ENCODE measurements at places on chromosomes 11 and 22.

- H3K4me1 ChIP-seq = peaks cover 3% of the 10 kb centered on the region
- H3K36me3 ChIP-seq = no peaks in the 10 kb centered on the region
- no peak overlapping the region for H3K4me3 ChIP-seq
- H3K27ac ChIP-seq = no peak overlapping the region
- no peak for DNase-seq
- no peaks in the 10 kb centered on the region for H3K27me3 ChIP-seq
Measured at GRCh38 chr11:27018902-27019529, 21.6 kb upstream of the BBOX1 start.

DNA sequence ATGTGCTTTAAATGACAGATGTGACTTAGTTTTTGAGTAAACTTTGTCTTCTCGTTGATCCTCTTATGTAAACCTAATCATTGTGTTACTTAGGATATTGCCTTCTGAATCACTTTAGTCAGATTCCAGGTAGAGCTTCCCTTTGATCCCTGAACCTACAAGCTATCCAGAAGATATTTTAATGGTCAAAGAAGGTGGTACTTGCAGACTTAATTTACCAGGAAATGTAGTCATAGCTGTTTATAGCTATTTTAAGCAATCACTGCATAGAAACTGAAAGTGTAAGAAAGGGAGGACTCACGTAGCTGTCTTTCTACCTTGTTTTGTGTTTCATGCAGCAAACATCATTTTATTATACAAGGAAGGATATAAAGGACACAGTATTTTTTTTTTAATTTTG, 189.5 kb downstream of the DDX10 start:
- no peak overlapping the region for H3K4me3 ChIP-seq
- H3K4me1 ChIP-seq = peaks cover 11% of the 10 kb centered on the region
- H3K27me3 ChIP-seq = no peaks in the 10 kb centered on the region
- H3K27ac ChIP-seq = no peak overlapping the region
- no peak for DNase-seq

- no peaks in the 10 kb centered on the region for H3K27me3 ChIP-seq
- peak overlapping the region; percentile 98 for H3K27ac ChIP-seq
- peak overlapping the region; percentile 68 for H3K4me3 ChIP-seq
- H3K36me3 ChIP-seq = no peaks in the 10 kb centered on the region
- no peak for DNase-seq
Measured at GRCh38 chr11:128522943-128523518, 64.3 kb downstream of the ETS1 start.

GRCh38 chr22:21594865-21595452, 27.4 kb downstream of the UBE2L3 start:
- H3K36me3 ChIP-seq = peaks cover 15% of the 10 kb centered on the region
- no peak overlapping the region for H3K27ac ChIP-seq
- no peak overlapping the region for H3K4me3 ChIP-seq
- no peaks in the 10 kb centered on the region for H3K27me3 ChIP-seq
- H3K4me1 ChIP-seq = peaks cover 36% of the 10 kb centered on the region

DNA sequence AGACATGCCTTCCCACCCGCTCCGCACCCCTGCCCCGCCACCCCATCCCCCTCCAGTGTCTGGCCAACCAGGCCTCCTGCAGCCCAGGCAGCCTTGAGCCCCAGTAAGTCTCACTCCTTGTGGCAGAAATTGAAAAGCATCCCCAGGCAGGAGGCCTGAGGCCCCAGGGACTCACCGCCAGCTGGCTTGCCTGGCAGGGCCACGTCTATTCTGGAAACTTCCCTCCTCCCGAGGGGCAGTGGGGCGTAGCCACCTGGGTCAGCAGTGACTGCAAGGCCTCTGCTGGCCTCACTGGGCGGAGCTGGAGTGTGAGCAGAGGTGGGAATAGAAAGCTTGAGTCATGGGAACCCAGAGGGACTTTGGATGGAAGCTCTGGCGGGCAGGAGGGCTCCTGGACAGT, 26.3 kb downstream of the ANO1 start:
- no peak for DNase-seq
- H3K4me1 ChIP-seq = no peaks in the 10 kb centered on the region
- H3K27me3 ChIP-seq = no peaks in the 10 kb centered on the region
- no peak overlapping the region for H3K27ac ChIP-seq

GRCh38 chr11:6962141-6962540, 35.9 kb downstream of the ZNF215 start:
- no peaks in the 10 kb centered on the region for H3K36me3 ChIP-seq
- no peak overlapping the region for H3K4me3 ChIP-seq
- DNase-seq = no peak
- no peaks in the 10 kb centered on the region for H3K4me1 ChIP-seq

DNA sequence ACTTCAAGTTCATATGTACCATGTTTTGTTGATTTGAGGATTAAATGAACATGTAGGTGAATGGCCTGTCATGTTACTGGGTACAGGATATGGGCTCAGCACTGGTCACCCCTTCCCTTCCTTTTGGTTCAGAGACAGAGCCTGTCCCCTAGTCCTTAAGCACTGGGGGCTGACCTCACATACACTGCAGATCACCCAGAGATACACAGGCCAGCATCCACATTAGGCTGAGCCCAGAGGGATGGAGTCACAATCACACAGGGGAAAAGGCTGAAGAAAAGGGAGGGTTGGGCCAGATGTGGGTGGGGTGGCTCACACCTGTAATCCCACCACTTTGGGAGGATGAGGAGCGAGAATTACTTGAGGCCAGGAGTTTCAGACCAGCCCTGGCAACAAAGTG, 62.3 kb downstream of the IGLL5 start:
- DNase-seq = peak; percentile 87
- no peak overlapping the region for H3K4me3 ChIP-seq
- H3K4me1 ChIP-seq = no peaks in the 10 kb centered on the region
- no peaks in the 10 kb centered on the region for H3K36me3 ChIP-seq
- no peak overlapping the region for H3K27ac ChIP-seq
- no peaks in the 10 kb centered on the region for H3K27me3 ChIP-seq

DNA sequence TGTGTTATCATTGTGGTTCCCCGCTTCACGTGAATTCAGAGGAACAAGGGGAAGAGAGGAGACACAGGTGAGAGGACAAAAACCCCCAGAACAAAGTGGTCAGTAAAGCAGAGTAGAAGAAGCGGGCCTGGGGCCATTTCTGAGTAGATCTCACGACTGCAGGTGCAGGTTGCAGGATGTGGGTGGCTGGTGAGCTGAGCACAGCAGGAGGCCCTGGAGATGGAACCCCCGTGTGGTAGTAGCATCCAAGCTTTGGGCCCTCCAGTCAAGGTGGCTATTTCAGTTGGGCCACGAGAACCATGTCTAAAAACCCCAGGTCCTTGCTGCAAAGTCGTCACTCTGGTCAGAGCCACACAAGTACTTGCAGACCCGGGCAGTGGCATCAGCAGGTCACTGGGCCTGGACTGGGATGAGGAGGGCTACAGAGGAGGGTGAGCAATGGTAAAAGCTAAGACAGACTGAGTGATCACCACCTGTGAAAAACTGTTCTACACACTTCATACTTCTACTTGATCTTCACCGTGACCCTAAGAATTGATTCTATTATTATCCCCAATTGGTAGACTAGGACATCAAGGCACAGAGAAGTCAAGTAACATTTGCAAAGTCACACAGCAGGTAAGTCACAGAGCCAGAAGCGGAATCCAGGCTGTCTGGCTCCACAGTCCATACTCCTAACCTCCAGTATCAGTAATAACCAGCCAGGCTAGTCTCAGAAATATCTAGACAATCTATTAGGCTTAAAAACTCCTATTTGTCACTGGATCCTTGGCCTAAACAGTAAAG, 43.8 kb downstream of the SLC1A2 start:
- H3K4me1 ChIP-seq = no peaks in the 10 kb centered on the region
- DNase-seq = no peak
- H3K4me3 ChIP-seq = no peak overlapping the region
- H3K27me3 ChIP-seq = no peaks in the 10 kb centered on the region
- H3K36me3 ChIP-seq = no peaks in the 10 kb centered on the region

GRCh38 chr11:102204174-102204573, 93.9 kb downstream of the YAP1 start:
- no peaks in the 10 kb centered on the region for H3K36me3 ChIP-seq
- DNase-seq = no peak
- no peak overlapping the region for H3K4me3 ChIP-seq
- no peaks in the 10 kb centered on the region for H3K27me3 ChIP-seq
- H3K4me1 ChIP-seq = no peaks in the 10 kb centered on the region

DNA sequence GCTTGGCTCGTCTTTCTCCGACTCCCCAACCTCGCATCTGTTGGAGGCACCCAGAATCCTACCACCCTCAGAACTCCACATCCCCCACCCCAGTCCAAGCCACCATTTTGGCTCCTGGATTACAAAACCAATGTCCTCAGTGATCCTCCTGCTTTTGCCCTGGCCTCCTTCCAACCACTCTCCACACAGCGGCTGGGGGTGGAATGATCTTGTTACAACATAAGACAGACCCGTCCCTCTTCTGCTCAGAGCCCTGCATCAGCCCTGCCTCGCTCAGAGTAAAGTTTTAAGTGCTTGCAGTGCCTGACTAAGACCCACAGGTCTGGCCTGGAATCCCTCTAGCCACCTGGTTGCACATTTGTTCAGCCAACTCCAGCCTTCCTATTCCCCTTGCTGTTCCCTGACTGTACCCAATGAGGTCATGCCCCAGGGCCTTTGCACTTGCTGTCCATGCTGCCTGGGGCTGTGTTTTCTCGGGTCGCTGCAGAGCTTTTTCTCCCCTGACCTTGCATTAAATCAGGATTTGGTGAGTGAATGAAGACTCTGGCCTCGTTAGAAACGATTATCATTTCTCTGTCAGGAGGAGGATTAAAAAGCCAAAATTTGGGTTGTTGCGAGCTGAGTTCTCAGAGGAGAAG, 67.3 kb downstream of the IGF2 start:
- no peaks in the 10 kb centered on the region for H3K4me1 ChIP-seq
- H3K27me3 ChIP-seq = no peaks in the 10 kb centered on the region
- no peak for DNase-seq
- H3K36me3 ChIP-seq = no peaks in the 10 kb centered on the region
- H3K27ac ChIP-seq = no peak overlapping the region

DNA sequence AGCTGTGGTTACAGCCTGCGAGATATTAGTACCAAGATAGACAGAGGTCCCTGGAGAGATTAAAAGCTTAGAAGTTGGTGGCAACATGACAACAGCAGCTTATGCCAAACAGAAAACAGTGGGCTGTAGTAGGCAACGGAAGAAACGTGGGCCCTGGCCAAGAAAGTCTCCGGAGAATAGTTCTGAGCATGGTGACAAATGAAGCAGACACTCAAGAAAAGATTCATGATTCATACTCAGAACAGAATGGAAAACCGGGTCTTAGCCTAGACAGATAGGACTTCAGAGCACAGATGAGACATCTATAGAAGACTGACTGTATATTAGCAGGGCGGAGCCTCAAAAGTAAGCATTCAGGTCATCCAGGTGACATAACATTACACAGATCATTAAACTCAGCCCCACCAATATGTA, 727.4 kb downstream of the ETS1 start:
- H3K27ac ChIP-seq = no peak overlapping the region
- no peak for DNase-seq
- no peak overlapping the region for H3K4me3 ChIP-seq
- H3K36me3 ChIP-seq = no peaks in the 10 kb centered on the region
- H3K27me3 ChIP-seq = no peaks in the 10 kb centered on the region

- H3K27me3 ChIP-seq = no peaks in the 10 kb centered on the region
- H3K36me3 ChIP-seq = no peaks in the 10 kb centered on the region
- no peaks in the 10 kb centered on the region for H3K4me1 ChIP-seq
- no peak overlapping the region for H3K4me3 ChIP-seq
- DNase-seq = no peak
Measured at GRCh38 chr11:20966489-20966888, 297.1 kb downstream of the NELL1 start.

- no peaks in the 10 kb centered on the region for H3K36me3 ChIP-seq
- no peaks in the 10 kb centered on the region for H3K27me3 ChIP-seq
- no peak for DNase-seq
Measured at GRCh38 chr11:73205661-73206343, 12.3 kb upstream of the P2RY2 start.

DNA sequence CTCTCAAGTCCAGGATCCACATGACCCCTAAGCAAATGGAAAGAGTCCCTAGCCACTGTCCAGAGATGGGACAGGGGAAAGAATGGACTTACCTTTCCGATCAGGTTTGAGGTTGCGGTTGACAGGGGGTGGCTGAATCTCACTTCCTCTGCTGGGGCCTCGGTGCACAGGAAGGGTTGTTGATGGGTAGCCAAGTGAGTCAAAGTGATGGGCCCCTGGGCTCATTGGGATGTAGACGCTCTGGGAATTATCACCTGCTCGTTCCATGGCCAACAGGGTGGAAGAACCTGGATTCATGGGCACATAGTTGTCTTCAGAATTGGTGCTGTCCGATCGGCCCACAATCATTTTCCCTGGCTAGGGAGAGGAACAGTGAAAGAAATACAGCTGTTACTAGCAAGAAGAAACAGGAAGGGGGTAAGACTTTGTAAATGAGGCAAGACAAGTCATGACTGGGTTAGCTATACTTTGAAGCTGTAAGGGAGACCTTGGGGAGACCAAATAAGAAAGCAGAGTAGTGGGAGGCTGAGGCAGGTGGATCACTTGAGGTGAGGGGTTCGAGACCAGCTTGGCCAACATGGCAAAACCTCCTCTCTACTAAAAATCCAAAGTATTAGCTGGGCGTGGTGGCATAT, 34.7 kb downstream of the USP35 start:
- no peaks in the 10 kb centered on the region for H3K27me3 ChIP-seq
- no peaks in the 10 kb centered on the region for H3K36me3 ChIP-seq
- no peak overlapping the region for H3K4me3 ChIP-seq
- DNase-seq = no peak
- no peaks in the 10 kb centered on the region for H3K4me1 ChIP-seq

DNA sequence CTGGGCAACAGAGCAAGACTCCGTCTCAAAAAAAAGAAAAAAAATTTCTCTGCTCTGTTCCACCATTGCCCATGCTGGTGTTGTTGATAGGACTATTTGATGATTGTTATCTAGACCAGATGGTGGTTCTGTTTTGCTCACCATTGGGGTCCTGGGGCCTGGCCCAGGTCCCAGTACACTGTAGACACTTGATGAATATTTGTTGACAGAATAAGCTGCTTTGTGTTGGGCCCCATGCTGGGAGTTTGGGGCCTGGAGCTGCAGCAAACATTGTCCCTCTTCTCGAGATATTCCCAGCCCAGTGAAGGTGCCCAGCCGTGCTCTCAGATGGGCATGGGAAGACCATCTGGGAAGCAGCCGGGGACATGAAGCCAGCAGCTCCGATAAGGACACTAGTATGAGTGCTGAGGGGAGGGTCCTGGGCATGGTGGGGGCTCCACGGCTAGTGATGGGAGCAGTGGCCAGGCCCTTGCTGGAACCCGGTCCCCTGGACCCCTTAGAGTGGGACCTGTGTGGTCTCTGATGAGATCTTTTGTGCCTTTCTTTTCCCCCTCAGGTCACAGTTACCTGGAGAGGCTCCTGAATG, 13.6 kb downstream of the INCENP start:
- no peak overlapping the region for H3K4me3 ChIP-seq
- DNase-seq = no peak
- no peak overlapping the region for H3K27ac ChIP-seq
- H3K27me3 ChIP-seq = no peaks in the 10 kb centered on the region

DNA sequence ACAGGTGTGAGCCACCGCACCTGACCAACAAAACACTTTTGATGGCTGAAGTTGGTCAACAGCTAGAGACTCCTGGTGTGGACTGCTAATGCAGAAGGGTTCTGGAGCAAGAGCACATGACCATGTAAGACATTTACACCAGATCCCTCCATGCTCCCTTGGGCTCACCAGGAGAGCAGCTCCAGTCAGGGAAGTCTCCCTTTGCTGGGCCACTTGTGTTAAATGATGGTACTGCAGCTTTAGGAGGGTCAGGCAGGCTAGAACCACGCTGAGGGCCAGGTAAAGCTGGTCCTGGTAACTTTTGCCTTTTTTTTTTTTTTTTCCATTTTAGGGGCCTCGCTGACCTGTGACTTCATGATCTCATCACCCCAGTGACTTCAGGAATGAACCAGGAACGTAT, 146.4 kb downstream of the FBXO7 start:
- peak overlapping the region; percentile 93 for H3K27ac ChIP-seq
- no peaks in the 10 kb centered on the region for H3K36me3 ChIP-seq
- H3K27me3 ChIP-seq = no peaks in the 10 kb centered on the region
- peaks cover 89% of the 10 kb centered on the region for H3K4me1 ChIP-seq
- H3K4me3 ChIP-seq = no peak overlapping the region
- DNase-seq = no peak

Data from vagina (tissue), 2 donors.